Type B pancreatic cell (in vitro differentiated cells): ENCODE measurements at places on chromosomes 7 and 10. TPM values are rescaled to one million over a fixed set of nuclear protein-coding genes. Genes with fewer than 3 reads are reported as not detected.

TMEM196 gene
- 0.68 and 1.5 TPM in 2 replicates for total RNA-seq

- no peak for DNase-seq
Observed at GRCh38 chr7:29647020-29647654, 83.5 kb downstream of the PRR15 start.

DNA sequence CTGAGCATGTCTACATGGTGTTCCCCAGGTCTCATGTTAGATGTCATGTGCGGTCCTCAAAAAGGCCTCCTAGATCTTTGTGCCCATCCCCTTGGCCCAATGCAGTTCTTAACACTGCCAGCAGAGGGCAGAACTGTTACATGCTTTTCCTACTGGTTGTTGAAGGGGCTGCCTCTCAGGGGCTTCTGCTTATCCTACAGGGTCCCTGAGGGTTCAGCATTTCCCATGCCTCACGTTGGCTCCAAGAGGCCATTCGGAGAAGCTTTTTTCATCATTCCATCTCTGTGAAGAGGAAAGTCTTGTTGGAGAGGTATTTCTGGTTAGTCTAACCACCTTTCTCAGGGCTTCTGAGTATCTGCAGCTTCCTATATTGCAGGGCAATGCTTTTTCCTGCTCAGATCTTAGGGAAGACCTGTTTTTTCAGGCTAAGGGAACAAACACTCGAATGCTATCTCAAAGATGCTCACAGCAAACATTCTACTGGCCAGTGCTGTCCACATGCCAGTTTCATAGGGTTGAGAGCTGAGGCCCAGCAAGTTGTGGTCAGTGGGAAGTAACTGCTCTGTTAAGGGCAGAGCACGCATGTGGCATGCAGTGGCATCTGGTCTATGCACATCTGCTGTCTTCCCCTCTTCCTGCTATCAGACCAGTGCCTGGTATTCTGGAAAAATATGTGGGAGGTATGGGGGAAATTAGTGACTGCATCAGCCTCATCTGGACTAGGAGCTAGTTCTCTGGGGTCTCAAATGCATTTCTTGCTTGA lies 31.5 kb downstream of the MBL2 start:
- no peak for DNase-seq

- DNase-seq: no peak
Observed at GRCh38 chr10:60937022-60937421, 7.0 kb downstream of the RHOBTB1 start.

DNA sequence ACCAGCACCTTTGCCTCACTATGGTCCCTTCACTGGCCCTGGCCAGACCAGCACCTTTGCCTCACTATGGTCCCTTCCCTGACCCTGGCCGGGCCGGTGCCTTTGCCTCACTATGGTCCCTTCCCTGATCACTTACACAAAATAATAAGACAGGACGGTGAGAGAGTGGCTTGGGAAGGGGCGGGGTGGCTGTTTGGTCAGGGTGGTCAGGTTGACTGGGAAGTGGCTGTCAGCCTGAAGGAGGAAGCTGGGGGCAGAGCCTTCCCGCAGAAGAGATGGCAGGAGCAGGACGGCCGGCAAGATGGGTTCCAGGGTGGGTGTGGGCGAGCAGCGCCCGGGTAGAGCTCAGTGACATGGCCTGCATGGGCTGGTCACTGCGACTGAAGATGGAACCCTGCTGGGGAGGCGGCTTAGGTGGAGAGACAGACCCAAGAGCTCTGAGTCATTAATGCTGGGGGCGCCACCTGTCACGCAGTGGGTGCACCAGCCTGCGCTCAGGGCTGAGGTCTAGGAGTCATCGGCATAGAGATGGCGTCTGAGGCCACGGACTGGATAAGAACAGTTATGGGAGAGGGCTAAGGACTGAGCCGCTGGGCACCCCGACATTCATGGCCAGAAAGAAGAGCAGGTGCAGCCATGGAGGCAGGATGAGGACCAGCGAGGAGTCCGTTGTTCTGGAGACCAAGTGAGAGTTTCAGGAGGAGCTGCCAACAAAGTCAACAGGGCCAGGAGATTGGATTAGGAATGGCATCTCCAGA lies 91.8 kb downstream of the CHST15 start:
- DNase-seq: peak; percentile 59

WNT2 gene
- 2.4 and 2.8 TPM in 2 replicates for total RNA-seq

GRCh38 chr7:90834771-90835170 lies 238.7 kb downstream of the CDK14 start:
- DNase-seq: no peak

DNA sequence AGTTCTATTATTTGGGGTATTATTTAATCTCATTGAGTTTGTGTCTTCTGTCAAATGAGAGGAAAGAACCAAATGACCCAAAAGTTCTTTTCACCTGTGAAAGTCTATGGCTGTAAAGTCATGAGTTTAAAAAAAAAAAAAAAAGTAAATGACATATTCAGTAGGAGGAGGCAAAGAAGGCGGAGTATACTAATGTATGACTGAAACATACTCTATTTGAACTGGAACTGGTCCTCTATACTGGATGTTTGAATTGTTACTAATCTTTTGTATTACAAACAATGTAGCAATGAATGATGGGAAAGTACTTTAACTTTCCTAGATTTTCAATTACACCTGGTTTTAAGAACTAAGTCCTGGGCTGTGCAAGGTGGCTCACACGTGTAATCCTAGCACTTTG lies 24.9 kb upstream of the GSAP start:
- no peak for DNase-seq

FRMPD2 gene
- 0.80 and 1.1 TPM in 2 replicates for total RNA-seq

AZGP1 gene
- total RNA-seq: 0.50 and 0.60 TPM in 2 replicates

- no peak for DNase-seq
Observed at GRCh38 chr10:76126607-76127527, 695.4 kb downstream of the LRMDA start.

- no peak for DNase-seq
Observed at GRCh38 chr7:139494835-139495579, 11.5 kb upstream of the KLRG2 start.

MYOZ1 gene
- 0.36 and 0.82 TPM in 2 replicates for total RNA-seq

TRPV5 gene
- not detected in 2 replicates for total RNA-seq

DNA sequence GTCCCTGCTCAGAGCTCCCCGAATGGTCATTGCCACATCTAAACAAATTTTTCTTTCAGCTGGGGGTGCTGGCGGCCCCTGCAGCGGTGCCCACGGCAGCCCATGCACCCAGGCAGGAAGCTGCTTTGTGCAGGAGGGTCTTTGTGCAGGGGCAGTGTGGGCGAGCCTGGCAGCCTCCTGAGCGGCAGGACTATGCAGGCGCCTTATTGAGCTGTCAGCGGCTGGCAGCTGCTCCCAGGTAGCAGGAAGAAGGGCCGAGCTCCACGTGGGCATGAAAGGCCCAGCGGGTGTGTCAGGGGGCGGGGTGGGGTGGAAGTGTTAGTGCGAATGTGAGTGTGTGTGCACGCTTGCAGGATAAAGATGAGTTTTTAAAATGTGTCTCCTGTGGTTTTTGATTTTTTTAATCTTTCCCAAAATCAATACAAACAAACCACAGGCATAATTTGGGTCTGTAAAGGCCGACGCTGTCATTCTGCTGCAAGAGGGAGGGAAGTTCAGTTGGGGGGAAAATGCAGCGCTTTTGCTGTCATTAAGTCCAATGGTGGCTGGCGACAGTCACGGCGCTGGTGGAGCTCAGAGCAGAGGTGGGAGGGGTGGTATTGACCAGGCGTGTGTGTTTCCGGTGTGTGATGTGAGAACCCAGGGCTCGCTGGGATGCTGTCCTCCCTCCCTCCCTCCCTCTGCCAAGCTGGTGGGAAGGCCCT lies 83.9 kb downstream of the LHPP start:
- DNase-seq: no peak

- no peak for DNase-seq
Observed at GRCh38 chr10:65323802-65324201, 1602.0 kb upstream of the LRRTM3 start.

DNA sequence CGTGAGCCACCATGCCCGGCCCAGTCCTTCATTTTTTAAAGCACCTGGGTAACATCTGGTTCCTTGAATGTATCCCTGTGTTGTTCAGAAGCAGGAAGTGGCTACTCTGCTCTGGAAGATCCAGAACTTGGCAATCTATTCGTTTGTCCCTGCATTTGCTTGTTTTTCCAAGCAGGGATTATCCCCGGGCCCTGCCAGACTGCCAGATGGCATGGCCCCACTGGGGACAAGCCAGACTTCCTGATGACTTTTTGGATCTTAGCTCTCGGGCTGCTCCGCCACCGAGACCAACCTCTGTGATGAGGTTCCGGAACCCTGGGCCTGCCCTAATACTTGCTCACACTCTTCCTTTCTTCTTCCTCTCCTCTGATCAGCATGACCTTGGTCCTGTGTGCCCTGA lies 496.7 kb downstream of the TYW1 start:
- DNase-seq: no peak

GRCh38 chr7:150961510-150962289 lies 16.4 kb downstream of the KCNH2 start:
- DNase-seq: no peak

DNA sequence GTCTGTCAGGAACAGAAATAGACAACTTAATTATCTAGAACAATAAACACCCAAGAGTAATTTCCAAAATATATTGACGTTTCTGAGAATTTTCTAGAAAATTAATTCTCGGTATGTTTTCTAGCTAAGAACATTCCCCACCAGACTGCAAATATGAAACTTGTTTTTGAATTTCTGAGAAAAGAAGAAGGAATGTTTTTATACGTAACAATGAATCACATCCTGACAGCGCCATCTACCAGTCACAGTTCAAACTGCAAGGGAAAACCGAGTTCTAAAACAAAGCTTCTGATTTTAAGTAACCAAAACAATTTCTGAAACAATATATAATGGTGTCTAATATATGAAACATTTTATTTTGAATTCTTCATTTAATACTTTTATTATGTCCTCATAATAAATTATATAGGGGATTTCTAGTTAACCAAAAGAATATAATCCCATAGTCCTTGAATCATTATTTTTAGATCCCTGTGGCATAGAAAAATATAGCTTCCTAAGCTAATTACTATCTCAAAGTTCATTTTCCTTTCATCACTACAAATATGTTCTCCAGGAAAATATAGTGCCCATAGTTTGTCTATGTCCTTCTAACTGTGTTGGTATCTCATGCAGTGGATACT lies 34.5 kb upstream of the MEOX2 start:
- DNase-seq: no peak

- no peak for DNase-seq
Observed at GRCh38 chr10:71695502-71696476, 23.8 kb downstream of the C10orf105 start.

DNA sequence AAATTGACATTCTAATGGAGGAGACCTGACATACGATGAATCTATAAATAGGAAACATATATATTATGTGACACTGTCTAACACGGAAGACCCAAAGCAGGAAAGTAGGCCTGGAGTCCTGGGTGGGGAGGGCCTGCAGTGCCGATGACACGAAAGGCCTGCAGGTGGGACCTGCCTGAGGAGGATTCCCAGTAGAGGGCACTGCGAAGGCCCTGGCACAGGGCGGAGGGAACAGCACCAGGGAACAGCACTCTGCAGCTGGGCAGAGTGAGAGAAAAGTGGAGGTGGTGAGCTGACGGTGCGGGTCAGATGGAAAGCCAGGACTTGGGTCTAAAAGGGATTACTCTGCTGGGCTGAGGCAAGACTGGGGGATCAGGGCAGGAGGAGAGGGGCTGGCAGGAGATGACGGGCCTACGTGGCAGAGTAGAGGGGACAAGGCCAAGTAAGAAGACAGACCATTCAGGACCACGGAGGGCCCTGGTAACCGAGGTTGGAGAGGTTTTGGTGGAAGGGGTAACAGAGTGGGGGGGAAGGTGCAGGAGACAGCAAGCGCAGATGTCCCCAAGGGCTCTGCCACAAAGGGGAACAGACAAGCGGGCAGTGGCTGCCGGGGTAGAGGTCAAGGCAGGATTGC lies 8.1 kb downstream of the ZNF746 start:
- DNase-seq: no peak

DNA sequence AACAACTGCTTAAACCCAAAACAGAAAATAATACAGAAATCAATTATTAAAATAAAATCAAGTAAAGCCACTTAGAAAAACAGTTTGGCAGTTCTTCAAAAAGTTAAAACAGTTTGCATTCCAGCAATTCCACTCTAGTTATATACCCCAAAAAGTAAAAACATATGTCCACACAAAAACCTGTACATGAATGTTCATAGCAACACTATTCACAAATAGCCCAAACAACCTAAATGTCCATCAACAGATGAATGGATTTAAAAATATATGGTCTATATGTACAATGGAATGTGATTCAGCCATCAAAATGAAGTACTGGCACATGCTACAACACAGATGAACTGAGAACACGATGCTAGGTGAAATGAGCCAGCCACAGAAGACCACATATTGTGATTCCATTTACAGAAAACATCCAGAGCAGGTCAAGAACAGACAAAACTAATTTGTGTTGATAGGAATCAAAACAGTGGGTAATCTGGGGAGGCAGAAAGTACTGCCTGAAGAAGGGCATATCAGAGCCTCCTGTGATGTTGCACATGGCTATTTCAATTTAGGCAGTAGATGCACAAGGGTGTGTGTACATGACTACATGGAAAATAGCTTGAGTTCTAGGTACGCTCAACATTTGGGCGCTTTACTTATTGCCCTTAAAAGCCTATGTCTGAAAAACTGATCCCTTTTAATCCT lies 66.3 kb downstream of the CYTH3 start:
- DNase-seq: no peak

- no peak for DNase-seq
Observed at GRCh38 chr7:103134836-103135554, 13.9 kb downstream of the NAPEPLD start.

GRCh38 chr7:17489961-17490360 lies 191.5 kb downstream of the AHR start:
- no peak for DNase-seq

SP8 gene
- total RNA-seq: 2.0 and 4.3 TPM in 2 replicates

GRCh38 chr7:1021366-1021765 lies 23.0 kb upstream of the GPR146 start:
- DNase-seq: no peak

- DNase-seq: no peak
Observed at GRCh38 chr10:125838802-125839575, 15.6 kb downstream of the BCCIP start.

DNA sequence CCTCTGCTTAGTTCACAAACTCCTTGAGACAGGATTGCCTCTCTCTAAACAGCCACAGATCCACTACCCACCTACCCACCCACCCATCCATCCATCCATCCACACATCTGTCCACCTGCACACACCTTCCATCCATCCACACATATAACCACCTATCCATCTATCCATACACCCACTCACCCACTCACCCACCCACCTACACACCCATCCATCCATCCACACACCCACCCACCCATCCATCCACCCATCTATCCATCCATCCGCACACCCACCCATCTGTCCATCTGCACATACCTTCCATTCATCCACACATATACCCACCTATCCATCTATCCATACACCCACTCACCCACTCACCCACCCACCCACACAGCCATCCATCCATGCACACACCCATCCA lies 9.7 kb downstream of the TECPR1 start:
- DNase-seq: no peak

- DNase-seq: no peak
Observed at GRCh38 chr7:99422625-99423024, 13.9 kb downstream of the BUD31 start.

DNA sequence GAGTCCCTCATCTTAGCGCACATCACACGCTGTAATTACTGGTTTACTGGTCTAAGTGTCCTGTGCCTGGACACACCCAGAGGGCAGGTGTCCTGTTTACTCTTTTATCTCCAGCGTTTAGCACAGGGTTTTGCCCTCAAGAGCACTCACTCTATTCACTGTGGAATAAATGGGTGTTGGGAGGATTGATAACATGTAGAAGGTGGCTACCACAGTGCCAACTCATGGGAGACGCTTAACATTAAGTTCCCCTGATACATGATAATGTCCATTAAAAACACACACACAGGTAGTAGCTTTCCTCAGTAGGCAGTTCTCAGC lies 96.1 kb upstream of the EFCAB10 start:
- no peak for DNase-seq
